Renal pelvis (tissue), 12 donors: ENCODE measurements at places on chromosomes 6 and 20. TPM values are rescaled to one million over a fixed set of nuclear protein-coding genes. Genes with fewer than 3 reads are reported as not detected.

GRCh38 chr6:139728876-139729427 is 354.5 kb upstream of the CITED2 start:
- no peak for DNase-seq

DNA sequence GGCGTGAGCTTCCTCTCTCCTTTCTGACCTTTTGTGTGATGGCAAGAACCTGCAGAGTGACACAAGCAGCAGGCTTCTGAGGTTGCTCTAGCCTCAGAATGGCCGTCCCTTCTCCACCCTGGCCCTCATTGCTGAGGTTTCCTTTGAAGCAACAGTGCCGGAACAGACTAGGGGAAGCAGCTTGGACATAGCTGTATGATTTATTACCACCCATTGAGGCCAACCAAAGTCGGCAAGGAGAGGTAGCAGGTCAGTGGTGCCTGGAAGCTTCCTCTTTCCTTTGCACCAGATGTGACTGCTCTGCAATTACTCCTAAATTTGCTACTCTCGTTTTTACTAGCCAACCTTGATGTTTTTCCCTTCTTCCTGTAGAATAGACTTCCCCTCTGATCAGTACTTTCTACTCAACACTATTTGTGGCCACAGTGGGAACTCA is 31.4 kb downstream of the PTPN1 start:
- no peak for DNase-seq

GRCh38 chr6:15476631-15477380 is 186.0 kb downstream of the DTNBP1 start:
- no peak for DNase-seq

The ALDH8A1 gene
- polyA plus RNA-seq, result 49.0 TPM

GRCh38 chr6:6715465-6715864 is 126.9 kb downstream of the LY86 start:
- no peak for DNase-seq

- no peak for DNase-seq
Measured at GRCh38 chr6:14875481-14876063, 370.3 kb upstream of the JARID2 start.

The CRISP3 gene
- 0.25 TPM for polyA plus RNA-seq

The IPCEF1 gene
- 9.8 TPM for polyA plus RNA-seq

The CENPQ gene
- polyA plus RNA-seq, result 10.5 TPM

The HLA-DMB gene
- 74.8 TPM for polyA plus RNA-seq

GRCh38 chr6:53961679-53962370 is 149.4 kb upstream of the MLIP start:
- DNase-seq, result peak; percentile 22

GRCh38 chr20:48685300-48685699 is 142.5 kb downstream of the PREX1 start:
- no peak for DNase-seq

GRCh38 chr20:62501801-62502495 is 26.2 kb upstream of the GATA5 start:
- DNase-seq, result no peak

DNA sequence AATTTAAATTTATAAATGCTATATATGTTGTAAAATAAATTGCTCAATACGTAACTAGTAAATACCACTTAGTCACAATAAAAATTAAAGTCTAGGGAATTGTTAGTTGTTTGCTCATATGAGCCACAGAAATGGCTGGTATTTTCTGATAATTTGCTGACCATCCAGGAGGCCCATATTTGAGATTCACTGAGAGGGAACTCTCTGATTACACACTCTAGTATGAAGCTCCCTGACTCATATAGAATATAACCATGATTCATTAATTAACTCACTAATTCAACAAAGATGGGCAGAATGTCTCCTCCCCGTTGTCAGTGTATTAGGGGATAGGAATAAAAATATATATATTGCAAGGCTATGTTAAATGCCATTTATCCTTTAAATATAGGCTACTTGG is 46.6 kb upstream of the TMEM30A start:
- no peak for DNase-seq

GRCh38 chr6:122714059-122714458 is 65.5 kb upstream of the FABP7 start:
- DNase-seq, result no peak

The SYNDIG1 gene
- polyA plus RNA-seq, result 9.9 TPM

GRCh38 chr6:19835605-19836004 is 1.6 kb upstream of the ID4 start:
- DNase-seq, result no peak

GRCh38 chr20:24046888-24047287 is 58.3 kb upstream of the GGTLC1 start:
- no peak for DNase-seq

GRCh38 chr6:160791981-160792418 is 90.0 kb downstream of the PLG start:
- DNase-seq, result no peak

GRCh38 chr6:14121936-14122344 is 4.4 kb downstream of the CD83 start:
- DNase-seq, result no peak

- no peak for DNase-seq
Measured at GRCh38 chr6:5522147-5522546, 260.8 kb downstream of the FARS2 start.

GRCh38 chr20:20452254-20452676 is 84.4 kb downstream of the INSM1 start:
- DNase-seq, result peak; percentile 37

DNA sequence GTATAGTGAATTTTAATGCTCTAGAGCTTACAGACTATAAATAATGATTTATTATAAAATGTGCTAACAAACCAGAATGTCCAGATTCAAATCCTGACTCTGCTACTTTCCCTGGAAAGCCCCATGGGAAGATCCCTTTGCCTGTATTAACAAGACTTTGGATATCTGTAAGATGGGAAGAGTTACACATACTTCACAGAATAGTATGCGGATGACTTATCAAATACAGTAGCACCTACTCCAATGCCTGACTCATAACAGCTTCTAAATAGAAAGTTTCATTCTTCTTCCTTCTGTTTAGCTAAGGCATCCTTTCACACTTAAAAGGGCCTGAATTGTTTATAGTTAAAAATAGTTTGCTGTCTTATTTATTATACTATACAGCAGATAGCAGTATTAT is 166.3 kb downstream of the KCNQ5 start:
- no peak for DNase-seq
